CD4-positive, alpha-beta memory T cell (primary cell): ENCODE measurements at places on chromosomes 5 and 9. TPM values are rescaled to one million over a fixed set of nuclear protein-coding genes. Genes with fewer than 3 reads are reported as not detected.

The QSOX2 gene
- total RNA-seq = 14.8 TPM

The CFAP157 gene
- 0.25 TPM for total RNA-seq

The SLCO6A1 gene
- not detected for total RNA-seq

The RACK1 gene
- total RNA-seq = 2,001 TPM

The DOCK8 gene
- 315 TPM for total RNA-seq

The LEAP2 gene
- total RNA-seq = 8.1 TPM

The ZBED3 gene
- 0.67 TPM for total RNA-seq

The IQGAP2 gene
- total RNA-seq = 125 TPM

The PROP1 gene
- not detected for total RNA-seq

The FABP6 gene
- not detected for total RNA-seq

The CNTLN gene
- 0.11 TPM for total RNA-seq

The SPATA31A6 gene
- total RNA-seq = not detected

The PCDHA9 gene
- not detected for total RNA-seq

- no peak for DNase-seq
Measured at GRCh38 chr9:87564111-87564510, 66.4 kb downstream of the DAPK1 start.

DNA sequence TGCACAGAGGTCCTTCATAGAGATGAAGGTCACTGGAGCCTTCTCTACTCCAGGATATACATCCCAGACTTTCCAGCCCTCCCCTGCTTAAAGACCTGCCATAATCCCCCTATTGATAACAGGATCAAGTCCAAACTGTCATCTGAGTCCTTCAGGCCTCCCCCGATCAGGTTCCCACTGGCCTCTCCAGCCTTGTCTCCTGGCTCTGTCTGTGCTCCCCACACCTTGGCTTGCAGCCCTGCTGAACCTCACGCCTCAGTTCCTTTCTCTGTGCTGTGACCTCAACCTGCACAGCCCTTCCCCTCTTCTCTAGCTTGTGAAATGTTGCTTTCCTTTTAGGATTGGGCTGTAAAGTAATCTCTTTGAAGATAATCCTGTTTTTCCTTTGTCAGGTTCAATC is 2.5 kb upstream of the HRH2 start:
- DNase-seq = no peak

DNA sequence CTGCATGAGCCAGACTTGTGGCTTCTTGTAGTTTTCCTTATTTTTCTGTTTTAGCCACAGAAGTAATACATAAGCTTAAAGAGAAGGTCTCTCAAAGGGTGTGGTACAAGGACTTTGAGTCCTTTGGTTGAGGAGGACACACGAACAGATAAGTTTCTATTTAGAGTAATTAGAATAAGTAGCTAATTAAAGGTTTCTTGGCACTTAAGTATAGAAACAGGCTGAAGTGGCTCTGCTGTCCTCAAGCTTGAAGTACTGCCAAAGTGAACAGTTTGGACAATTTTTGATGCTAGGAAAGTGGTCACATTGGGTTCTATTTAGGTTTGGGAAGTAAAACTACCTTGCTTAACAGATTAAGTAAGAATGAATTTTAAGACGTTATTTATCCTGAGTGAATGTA is 278.3 kb upstream of the MPDZ start:
- DNase-seq = no peak

DNA sequence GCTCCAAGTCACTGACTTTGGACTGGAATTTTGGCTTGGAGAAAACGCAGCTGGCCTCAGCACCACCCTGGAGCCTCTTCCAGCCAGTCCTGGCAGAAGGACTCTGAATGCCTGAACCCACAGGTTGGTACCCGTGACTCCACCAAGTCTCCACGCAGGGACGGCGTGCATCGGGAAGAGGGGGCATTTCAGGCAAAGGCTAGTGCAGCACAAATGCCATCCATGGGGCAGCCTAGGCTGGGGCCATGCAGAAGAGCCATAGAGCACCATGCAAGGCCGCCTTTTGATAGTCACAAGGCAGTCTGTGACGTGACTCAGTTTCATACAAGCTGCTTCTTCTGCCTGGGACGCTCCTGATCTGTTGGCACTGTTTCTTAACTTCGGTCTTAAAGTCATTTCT is 28.0 kb downstream of the GDNF start:
- DNase-seq = no peak

GRCh38 chr9:132283165-132283564 is 71.6 kb downstream of the SETX start:
- DNase-seq = no peak

DNA sequence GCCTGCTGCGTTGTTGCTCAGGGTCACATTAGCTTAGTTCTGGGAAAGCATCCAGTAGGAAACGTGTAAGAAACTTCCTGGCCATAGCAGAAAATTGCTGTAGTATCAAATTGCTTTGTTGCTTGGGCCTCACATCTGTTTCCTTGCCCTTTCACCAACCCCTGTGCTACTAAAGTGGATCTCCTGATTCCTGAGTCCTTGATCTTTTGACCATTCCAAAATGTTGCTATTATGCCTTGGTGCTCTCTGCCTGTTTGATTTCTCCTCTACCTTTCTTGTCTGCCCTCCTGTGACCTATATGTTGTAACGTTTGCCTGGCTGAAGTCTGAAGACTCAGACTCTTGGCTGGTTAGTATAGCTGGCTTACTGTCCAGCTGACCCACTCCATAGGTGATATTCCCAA is 350.5 kb downstream of the ADGRV1 start:
- DNase-seq = no peak

DNA sequence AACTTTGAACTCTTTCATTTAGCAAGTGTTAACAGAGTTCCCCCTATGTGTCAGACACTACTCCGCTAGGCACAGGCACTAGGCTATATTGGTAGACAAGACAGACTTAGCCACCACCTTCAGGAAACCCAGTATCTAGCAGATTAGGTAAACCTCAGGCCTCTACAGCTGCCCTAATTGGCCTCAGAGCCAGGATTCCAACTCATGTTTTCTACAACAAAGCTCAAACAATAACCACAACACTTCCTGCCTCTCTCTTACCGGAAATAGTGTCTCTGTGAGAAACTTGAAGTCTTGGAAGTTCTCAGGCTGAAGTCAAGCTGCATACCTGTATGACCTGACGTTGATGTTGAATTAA is 116.6 kb upstream of the SLC44A1 start:
- DNase-seq = peak; percentile 85

GRCh38 chr9:2889023-2889422 is 45.1 kb upstream of the PUM3 start:
- DNase-seq = no peak

DNA sequence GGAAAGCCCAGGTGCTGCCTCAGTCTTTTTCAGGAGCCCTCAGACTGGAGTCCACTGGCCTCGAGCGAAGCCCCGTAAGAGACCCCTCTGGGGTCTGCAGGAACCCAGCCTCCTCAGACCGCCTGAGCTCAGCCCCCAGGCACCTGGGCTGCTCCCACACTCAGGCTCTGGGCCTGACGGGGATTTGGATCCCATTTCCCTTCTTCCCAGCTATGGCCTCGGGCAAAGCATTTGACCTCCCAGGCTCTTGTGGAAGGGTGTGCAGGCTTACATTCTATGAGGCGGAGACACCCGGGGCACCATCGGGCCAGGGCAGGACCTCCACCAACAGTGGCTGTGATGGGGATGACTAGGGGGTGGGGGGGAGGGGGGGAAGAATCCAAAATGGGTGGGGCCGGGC is 4.5 kb downstream of the AGPAT2 start:
- DNase-seq = no peak

GRCh38 chr9:36143245-36143641 is 6.7 kb downstream of the GLIPR2 start:
- DNase-seq = no peak

- DNase-seq = peak; percentile 17
Measured at GRCh38 chr5:17189381-17190036, 27.9 kb upstream of the BASP1 start.

- DNase-seq = no peak
Measured at GRCh38 chr5:122673343-122673742, 101.5 kb upstream of the SNX2 start.

DNA sequence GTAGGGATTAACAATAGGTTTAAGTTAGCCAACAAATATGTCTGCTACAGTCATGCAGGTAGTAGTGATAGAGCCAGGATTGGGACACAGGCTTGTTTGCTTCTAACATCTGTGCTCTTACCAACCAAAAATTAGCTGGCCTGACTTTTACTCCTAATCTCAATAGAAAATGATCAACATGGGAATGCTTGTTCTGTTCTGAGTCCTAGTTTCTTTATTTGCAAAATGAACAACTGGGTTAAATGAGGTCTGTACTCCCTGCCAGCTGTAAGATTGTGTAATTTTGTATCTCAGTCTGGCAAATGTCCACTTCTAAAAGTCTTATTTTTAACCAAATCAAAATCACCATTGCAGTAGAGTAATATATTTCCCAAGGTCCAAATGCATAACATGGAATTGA is 216.8 kb downstream of the NMUR2 start:
- DNase-seq = no peak

DNA sequence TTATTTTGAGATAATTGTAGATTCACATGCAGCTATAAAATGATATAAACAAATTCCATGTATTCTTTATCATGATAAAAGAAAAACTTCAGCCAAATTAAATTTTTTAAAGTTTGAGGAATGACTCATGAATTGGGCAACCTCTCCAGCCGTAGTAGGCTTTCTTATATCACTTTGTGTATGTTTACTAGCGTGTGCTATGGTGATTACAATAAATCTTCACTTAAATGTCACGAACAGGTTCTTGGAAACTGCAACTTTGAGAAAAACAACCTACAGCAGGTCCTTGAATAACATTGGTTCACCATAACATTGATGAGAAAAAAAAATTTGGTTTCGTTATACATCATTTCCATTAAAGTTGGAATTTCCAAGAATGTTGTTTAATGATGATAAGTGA is 730.9 kb upstream of the TYRP1 start:
- DNase-seq = no peak

- DNase-seq = no peak
Measured at GRCh38 chr5:9207817-9208418, 338.0 kb downstream of the SEMA5A start.

DNA sequence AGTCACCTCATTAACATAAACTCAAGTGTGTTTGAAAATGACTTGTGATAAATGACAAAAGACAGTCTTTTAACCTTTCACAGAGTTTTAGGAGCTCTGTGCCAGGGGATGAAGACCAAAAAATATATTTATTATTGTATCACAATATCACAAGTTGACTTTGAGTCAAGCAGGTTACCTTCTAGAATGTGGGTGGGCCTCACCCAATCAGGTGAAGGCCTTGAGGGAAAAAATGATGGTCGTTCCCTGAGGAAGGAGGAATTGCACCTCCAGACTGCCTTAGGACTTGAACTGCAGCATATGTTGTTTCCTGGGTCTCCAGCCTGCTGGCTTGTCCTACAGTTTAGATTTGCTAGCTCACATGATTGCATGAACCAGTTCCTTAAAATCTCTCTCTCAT is 41.6 kb upstream of the PANK3 start:
- no peak for DNase-seq

DNA sequence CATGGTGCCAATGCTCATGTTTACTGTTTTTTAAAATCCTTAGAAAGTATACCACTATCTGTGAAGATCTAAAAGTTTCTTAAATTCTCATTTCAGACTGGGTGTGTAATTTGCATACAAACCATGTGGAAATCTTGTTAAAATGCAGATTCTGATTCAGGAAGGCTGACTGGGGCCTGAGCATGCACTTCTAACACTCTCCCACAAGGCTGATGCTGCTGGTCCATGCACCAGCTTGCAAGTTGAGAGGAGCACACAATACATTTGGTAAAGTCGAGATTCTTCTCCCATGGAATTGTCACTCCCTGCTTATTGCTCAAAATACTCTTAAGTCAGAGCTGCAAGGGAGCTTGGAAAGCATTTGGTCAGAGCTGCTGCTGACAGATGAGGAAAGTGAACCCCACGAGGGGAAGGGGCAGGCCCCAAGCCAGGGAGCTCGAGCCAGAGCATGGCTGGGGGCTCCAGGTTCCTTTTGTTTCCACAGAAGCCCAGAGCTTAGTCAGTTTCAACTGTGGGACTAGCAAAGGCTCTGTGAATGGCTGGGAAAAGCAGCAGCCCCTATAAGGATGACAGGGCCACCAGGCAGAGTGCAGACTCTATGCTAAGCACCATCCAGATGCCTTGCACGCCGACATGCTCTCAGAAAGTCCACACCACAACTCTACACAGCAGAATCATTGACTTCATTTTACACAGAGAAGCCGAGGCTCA is 93.5 kb upstream of the HAND1 start:
- DNase-seq = no peak

- DNase-seq = no peak
Measured at GRCh38 chr5:153135411-153135810, 355.1 kb upstream of the GRIA1 start.

GRCh38 chr5:33905381-33905780 is 13.6 kb upstream of the ADAMTS12 start:
- DNase-seq = no peak

- DNase-seq = no peak
Measured at GRCh38 chr9:15386465-15386864, 36.2 kb upstream of the SNAPC3 start.

DNA sequence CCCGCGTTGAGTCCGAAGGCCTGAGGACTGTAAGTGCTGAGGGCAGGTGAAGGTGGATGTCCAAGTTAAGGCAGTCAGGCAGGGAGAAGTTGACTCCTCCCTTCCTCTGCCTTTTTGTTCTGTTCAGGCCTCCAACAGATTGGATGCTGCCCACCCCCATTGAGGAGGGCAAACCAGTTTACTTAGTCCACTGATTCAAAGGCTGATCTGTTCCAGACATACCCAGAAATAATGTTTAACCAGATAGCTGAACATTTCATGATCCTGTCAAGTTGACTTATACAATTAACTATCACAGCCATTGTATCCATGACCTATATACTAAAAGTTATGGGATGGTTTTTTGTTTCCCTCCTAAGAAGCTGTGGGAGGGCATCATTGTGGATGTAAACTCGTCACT is 8.3 kb upstream of the TEX48 start:
- DNase-seq = no peak

GRCh38 chr5:6090079-6090654 is 288.2 kb downstream of the MED10 start:
- no peak for DNase-seq

- no peak for DNase-seq
Measured at GRCh38 chr9:133754688-133755227, 16.6 kb upstream of the SARDH start.

DNA sequence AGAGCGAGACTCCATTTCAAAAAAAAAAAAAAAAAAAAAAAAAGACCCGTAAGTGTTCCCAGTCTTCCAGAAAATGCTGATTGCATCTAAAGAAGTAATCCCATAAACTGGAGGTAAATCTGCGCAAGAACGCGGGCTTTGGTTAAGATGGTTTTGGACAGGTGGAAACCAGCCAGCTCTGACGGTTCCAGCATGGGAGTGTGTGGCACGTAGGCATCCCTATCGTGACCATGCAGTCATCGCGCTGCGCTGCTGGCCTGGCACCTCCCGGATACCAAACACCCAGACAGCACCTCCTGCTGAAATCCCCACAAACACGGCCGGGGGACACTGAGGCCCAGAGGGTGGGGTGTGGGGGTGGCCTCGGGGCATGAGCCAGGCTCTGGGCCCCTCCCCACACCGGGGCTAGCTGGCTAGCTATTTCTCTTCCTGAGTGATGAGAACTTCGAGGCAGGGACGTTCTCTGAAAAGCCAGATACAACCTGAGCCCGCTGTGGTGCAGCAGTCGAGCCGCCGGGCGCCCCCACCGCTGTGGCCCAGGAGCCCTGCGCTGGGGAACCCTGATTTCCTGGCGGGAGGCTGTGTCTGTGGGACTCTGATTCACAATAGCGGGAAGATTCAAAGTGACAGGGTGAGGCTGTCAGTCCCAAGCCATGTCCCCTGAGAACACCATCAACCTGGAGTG is 32.2 kb upstream of the NOTCH1 start:
- DNase-seq = no peak
